Esophagus muscularis mucosa (tissue), 4 donors: ENCODE measurements at places on chromosomes 1 and 21.
A peak's percentile ranks its signal among the peaks of the same experiment; 100 is the strongest.

DNA sequence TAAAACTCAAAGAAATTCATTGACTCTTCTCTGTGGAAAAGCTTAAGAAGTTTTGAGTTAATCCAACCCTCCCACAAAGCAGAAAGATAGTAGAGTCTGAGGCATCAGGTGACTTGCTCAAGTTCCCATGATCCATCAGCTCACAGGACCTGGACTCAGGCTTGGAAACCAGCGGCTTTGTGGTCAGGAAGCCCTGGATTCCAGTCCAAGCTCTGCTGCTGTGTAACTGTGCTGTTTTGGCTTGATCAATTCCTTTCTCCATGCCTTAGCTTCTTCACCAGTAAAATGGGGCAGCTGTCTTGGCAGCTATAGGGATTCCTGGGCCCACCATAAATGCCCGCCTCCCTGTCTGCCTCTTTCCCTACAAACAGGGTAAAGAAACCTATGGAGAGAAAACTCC is 180.2 kb downstream of the HIVEP3 start:
- DNase-seq = no peak

DNA sequence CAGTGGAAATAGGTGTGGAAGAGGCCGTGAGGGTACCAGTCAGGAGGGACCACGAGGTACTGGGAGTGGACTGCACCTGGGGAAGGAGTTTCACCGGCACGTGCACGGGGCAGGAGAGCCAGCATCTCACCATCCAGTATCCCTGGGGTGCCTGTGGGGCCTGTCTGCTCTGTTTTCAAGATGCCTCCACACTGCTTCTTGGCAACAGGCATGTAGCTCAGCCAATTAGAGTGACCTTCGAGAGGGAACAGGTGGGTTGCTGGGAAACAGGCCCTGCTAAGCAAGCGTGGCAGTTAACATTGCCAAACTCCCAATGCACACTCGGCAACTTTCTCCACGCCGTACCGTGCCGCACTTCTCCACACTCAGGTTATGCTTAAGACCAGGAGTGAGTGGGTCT is 17.7 kb downstream of the KCNC4 start:
- DNase-seq = no peak

GRCh38 chr1:210214573-210215409 is 17.8 kb upstream of the SERTAD4 start:
- DNase-seq = no peak

DNA sequence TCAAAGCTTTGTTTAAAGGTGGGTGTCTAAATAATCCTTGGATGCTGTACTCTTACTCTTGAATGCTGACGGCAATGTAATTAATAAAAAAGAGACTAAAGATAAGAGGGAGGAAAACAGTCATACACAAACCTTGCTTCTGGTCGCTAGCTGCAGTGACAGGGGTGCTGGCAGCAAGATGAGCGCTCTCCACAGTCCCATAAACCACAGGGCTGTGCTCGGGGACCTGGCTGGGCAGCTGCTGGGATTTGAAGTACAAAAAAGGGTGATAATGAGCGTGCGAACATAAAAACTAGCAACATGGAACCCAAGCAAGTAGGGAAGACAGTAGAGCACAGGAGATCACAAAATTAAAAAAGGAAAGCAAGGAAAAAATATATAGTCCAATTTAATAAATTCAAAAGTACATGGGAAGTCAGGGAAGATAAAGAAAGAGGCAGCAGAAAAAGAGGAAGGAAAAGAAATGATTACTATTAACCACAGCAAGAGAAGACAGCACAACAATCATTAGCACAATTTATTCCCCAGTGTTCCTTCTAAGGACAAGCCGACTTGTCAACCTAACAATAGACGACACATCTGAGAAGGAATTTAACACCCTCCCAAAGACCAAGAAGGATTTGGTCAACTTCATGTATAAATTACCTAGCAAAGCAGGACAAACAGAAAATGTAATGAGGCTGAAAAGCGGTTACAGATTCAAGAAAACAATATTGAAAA is 162.9 kb upstream of the HP1BP3 start:
- DNase-seq = no peak

DNA sequence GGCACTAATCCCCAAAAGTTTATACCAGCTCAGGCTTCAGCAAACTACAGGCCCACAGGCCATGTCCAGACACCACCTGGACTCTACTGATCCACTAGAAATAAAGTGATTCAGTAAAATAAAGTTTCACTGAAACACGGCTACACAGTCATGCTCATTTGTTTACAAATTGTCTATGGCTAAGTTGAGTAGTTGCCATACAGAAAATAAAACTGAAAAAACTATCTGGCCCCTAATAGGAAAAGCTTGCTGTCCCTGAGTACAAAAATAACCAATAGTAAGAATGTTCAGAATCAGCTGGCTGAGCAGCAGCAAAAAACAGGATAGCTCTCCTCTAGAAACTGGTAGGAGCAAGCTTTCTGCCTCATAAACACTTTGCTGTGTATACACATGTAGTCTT is 221.5 kb downstream of the RERE start:
- DNase-seq = no peak

DNA sequence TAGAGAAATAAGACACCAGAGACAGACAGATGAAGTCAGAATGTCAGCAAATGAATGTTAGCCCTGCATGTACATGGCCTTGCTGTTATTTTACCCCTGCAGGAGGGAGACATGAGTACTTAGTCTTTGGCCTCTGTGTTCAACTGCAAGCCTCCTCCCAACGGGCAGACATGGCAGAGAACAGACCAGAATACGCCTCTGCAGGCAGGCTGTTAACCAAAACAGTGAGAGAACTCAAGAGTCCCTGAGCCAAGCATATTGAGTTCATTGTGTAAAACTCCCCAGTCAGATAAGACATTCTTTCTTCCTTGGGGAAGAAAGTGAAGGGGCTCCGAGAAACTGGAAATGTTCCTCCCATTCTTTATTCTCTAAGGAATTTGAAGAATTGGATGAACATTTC is 150.9 kb downstream of the PHTF1 start:
- DNase-seq = no peak

- no peak for DNase-seq
These were observed 18.2 kb downstream of the PHLDA3 start for GRCh38 chr1:201450721-201451291.

GRCh38 chr1:29275435-29275834 is 39.1 kb downstream of the PTPRU start:
- no peak for DNase-seq

DNA sequence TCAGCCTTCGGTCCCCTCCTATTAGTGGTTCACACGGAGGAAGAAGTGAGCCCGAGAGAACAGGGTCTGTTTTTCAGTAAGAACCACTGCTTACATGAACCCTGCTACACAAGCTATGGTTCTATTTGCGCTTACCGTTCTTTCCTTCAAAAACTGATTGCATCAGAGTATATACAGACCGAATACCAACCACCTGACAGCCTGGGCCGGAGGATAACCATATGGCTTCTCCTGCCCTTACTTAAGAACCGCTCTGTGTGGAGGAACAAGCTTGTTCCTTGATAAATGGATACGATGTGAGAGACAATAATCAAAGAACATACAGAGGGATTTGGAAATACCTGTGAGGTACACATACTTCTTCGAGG is 1.1 kb upstream of the KCNT2 start:
- DNase-seq = no peak

DNA sequence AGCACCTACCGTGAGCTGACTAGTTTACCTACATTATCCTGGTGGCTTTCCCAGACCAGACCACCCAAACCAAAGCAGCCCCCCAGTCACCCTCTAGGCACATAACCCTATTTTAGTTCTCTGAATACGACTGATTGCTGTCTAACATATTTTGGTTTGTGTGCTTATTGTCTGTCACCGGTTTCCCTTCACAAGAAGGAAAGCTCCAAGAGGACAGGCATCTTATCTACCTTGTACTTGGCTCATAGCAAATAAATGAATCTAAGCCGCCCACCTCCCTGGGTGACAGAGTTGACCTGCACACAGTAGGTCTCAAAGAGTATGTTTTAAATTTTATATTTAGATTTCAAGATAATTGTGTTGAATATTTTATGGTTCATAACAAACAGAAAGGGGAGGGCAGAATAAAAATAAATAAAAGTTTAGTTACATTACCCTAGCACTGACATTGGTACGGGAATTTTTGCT is 904 bp upstream of the PRDX6 start:
- no peak for DNase-seq

DNA sequence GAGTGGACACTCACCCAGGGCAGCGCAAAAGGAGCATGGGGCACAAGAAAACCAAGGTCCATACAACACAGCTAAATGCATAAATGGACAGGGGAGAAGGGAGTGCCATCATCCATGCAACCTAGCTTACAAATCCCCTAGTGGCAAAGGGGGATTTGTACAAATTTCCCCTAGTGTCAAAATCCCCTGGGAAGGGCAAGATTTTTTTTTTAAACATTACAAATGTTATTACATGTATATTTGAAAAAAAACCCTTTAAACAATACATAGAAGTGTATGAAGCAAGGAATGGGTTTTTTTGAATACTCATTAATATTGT is 89.6 kb upstream of the IVNS1ABP start:
- DNase-seq = no peak

DNA sequence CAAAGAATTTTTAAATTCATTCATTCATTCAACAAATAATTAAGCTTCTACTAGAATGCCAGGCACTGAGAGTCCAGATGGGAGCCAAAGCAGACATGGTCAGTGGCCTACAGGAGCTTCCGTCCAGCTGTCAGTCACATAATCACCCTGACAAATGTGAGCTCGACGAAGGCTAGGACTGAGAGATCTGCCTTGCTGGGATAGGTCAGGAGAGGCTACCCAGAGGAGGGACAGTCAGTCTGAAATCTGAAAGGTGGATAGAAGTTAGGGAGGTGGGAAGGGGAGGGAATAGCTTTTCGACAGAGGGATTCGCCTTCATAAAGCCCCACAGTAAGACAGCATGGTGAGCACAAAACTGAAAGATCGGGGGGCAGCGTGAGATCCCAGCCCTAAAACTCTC is 8.3 kb downstream of the EPHX1 start:
- DNase-seq = no peak

GRCh38 chr1:87535551-87535950 is 206.9 kb downstream of the LMO4 start:
- DNase-seq = no peak

- DNase-seq = no peak
These were observed 104.6 kb downstream of the ADSS2 start for GRCh38 chr1:244346972-244347618.

- no peak for DNase-seq
These were observed 490.8 kb upstream of the ADGRL4 start for GRCh38 chr1:79497193-79497773.

DNA sequence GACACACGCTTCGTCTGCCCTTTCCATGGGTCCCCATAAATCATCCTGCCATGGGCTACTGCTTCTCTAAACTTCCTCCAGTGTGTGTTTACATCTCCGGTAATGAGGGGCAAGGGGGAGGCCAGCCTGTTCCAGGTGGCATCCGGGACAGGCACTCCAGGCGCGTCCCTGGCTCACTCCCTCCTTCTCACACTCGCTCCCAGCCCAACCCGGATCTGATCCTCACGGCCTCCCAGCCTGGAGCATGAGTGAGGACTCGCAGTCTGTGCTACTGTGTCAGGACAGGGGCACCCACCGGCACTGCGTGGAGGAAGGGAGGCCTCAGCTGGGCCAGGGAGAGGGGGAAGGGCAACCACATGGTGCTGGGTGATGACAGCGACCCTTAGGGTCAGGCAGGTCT is 225.4 kb downstream of the TRABD2B start:
- no peak for DNase-seq

DNA sequence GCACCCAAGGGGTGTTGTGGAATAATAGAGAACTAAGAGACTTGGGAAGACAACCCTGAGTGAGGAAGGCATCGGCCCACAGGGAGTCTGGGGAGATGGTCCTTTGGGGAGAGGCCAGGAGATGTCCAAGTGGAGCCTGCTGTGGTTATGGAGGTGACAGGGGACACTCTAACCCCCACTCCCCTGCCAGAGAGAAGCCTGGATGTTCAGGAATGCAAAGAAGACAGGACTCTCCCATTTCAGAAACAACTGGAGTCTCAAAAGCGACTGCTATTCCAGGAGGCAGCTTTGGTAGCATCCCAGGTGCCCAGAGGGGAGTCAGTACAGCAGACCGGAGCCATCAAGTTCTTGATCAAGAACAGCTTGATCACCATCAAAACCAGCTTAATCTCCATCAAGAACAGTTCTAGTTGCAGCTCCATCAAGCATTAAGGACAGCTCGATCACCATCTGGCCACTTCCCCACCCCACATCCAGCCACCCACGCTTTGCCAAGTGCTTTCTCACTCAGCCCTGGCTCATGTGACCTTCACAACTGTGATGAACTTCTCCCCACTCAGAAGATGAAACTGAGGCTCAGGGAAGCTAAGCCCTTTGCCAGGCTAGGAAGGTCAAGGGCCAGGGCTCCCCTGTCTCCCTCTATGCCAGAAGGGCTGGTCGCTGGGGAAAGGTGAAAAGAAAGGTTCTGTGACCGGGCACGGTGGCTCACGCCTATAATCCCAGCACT is 743 bp downstream of the CD52 start:
- no peak for DNase-seq

- DNase-seq = no peak
These were observed 38.5 kb upstream of the ENAH start for GRCh38 chr1:225691377-225691776.

- DNase-seq = no peak
These were observed 308.1 kb downstream of the GPATCH2 start for GRCh38 chr1:217322834-217323233.

GRCh38 chr1:99176753-99177152 is 87.5 kb upstream of the PLPPR4 start:
- DNase-seq = no peak

DNA sequence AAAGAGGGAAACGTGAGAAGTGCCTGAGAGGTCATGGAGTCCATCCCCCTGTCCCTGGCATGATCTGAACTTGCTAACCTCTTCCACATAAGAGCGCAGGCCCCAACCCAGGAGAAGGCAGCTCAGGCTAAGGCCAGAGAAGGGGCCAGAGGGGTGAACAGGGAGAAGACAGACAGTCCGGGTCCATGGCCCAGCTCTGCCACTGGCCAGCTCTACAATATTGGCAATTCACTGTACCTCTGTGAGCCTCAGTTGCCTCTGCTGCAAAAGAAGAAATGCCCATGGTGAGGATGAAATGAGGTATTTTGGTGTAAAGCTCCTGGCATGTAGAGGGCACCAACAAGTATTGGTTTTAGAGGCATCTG is 72.3 kb downstream of the CAMK2N1 start:
- DNase-seq = no peak

DNA sequence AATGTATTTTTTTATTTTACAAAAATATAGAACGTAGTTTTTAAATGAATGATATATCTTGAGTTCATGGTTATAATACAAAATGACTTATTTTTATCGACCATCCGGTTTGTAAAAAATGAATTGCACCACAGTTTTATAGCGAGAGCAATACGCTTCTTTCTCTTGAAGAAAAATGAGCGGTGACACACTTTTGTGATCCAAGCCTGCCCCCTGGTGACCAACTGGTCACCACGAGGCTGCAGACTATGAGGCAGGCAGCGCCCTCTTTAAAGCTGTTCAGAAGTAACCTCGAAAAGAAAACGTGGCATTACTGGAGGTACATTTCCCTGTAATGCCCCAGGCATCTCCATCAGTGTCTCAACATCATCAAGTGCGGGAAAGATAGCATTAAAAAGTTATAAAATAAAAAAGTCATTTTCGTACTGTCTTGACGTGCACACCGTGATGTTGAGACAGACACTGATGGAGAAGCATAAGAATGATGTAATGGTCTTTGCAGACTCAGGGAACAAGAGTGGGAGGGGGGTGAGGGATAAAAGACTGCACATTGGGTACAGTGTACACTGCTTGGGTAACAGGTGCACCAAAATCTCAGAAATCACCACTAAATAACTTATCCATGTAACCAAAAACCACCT is 734.2 kb upstream of the ADAMTS5 start:
- DNase-seq = no peak

GRCh38 chr1:156119503-156120209 is 5.1 kb downstream of the LMNA start:
- no peak for DNase-seq

GRCh38 chr1:223142795-223143536 is at the start of gene TLR5:
Gene TLR5, minus strand, starts transcription at chr1:223143248. Its CDS starts 30,217 bp downstream, at chr1:223113031.
- peak; percentile 96 for DNase-seq
